Stimulated activated CD4-positive, alpha-beta T cell treated with anti-CD3 and anti-CD28 coated beads, Interleukin-15, amount 100 ng/mL, for 24 hours (primary cell): ENCODE measurements at places on chromosomes 16 and 17.

- peak; percentile 37 for DNase-seq
These were observed 166.3 kb downstream of the MSI2 start for GRCh38 chr17:57422574-57423164.

- no peak for DNase-seq
These were observed 95.0 kb downstream of the ADCY9 start for GRCh38 chr16:4021070-4021779.

GRCh38 chr17:76199469-76199868 is 40.8 kb downstream of the RNF157 start:
- peak; percentile 73 for DNase-seq

GRCh38 chr17:81285179-81285878 is 9.8 kb downstream of the SLC38A10 start:
- peak; percentile 81 for DNase-seq

GRCh38 chr16:63289834-63290460 is 1253.7 kb upstream of the CDH8 start:
- peak; percentile 2 for DNase-seq

GRCh38 chr16:50778284-50779163 is 36.6 kb downstream of the CYLD start:
- DNase-seq = no peak

DNA sequence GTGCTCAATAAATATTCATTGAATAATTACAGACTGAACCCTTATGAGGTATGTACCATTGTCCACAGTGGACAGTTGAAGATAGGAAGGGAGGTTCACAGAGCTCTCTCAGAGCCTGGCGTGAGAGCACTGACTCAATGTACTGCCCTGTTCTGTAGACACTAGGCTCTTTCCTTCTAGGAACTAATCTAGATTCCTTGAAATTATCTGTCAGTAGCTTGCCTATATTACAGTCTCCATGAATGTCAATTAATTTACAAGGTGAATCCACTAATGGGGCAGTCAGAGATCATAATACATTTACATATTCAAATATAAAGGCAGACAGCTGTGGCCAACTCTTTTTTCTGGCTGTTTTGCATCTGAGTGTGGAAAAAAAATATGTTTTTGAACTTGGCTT is 251.2 kb upstream of the SALL1 start:
- no peak for DNase-seq
